Activated naive CD8-positive, alpha-beta T cell treated with anti-CD3 and anti-CD28 coated beads, Interleukin-2, amount 50 U/mL, for 16 hours (primary cell): ENCODE measurements at places on chromosomes 1 and 21.

DNA sequence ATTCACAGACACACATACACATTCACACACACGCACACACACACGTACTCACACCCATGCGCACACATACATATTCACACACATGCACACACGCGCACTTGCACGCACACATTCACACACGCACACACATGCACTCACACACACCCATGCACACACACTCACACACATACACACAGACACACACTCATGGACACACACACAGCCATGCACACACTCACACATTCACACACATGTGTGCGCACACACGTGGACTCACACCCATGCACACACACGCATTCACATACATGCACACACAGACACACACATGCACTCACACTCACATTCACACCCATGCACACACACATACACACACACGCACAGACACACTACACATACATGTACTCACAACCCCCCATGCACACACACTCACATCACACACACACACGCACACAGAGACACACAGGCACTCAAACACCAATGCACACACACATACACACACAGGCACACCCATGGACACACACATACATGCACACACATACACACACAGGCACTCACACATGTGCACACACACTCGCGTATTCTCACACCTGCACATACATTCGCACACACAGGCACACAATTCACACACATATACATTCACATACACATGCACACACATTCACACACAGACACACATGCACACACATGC is 589.1 kb downstream of the PTPRU start:
- no peak for DNase-seq

- no peak for DNase-seq
Measured at GRCh38 chr1:178324003-178324402, 172.8 kb downstream of the CLEC20A start.

DNA sequence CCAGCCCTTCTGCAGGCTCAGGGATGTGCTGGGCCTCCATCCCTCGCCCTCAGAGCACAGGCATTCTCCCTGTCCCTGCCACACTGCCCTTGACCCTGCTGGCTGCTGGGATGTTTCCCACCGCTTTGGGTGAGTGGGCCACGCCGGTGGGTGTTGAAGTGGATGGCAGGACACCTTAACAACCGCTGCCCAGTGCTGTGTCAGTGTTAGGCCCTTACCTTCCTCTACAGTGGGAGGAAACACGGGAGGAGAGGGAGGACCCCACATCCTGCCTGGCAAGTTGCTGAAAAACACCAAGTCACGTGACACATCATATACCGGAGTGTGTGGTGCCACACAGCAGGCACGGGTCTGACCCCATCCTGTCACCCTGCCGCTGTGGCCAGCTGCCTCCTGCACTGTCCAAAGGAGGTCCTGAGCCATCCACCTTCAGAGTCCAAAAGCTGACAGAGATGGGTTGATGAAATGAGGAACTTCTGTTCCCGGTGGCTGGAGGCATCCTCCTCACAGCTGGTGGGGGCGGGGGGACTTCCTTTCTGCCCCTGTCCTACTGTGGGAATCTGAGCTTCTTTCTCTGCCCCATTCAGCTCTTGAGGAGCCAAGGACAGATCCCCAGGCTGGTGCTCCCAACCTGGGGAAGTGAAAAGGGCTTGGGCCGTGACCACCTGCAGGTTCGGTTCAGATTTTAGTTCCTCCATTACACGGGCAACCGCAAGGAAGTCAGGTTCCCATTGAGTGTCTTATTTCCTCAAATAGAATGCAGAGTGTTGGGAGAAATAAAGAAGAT is 3.2 kb upstream of the THEMIS2 start:
- DNase-seq = peak; percentile 19

GRCh38 chr1:155077758-155078445 is 735 bp upstream of the EFNA3 start:
- no peak for DNase-seq

DNA sequence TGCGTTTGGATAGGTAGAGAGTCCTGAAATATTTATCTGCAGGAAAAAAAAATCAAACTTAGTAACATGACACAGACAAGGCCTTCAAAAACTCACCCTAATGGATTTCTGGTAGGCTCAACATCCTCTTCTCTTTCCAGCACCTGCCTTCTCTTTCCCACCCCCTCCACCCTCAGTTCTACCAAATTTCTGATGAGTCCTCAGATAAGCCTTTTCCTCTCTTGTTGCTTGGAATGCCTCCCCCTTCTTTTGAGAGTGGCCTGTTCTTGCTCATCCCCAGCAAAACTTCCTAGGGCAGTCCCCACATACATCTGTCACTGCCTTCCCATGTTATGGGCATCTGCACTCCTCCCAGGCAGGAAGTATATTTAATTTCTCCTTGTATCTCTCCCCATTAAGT is 7.6 kb upstream of the LBR start:
- no peak for DNase-seq

DNA sequence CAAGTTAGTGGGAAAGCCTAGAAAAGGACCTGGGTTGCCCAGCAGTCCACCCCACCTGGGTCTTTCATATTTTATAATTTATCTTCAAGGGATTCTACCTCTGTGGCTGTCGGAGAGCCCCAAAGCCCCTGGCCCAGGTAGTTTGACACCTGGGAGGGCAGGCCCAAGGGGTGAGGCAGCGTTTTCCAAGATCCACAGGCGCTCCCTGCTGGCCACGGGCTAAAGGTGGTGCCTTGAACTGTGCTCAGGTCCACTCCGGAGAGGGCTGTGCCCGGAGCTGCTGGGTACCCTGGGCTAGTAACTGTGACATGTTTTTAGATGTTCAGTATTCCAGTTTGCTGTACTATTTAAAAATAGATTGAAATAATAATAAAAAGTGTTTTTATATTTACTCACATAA is 37.2 kb upstream of the CRNN start:
- DNase-seq = no peak

DNA sequence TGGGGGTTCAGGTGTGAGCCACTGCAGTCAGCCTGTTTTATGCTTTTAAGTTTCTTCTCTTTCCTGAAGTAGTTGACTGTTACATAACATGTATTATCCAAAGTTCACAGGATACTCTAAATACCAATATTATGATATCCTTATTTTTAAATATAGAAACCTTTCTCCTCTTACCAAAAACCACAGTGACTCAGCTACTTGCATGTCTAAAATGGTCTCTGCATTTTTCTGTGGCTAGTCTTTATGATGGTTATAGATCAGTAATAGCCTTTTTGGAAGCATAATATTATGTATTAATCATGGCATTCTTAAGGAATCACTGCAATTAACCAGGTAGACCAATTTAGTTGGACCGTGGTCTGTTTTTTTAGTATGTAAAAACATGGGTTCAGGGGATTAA is 210.8 kb upstream of the CACYBP start:
- DNase-seq = no peak

DNA sequence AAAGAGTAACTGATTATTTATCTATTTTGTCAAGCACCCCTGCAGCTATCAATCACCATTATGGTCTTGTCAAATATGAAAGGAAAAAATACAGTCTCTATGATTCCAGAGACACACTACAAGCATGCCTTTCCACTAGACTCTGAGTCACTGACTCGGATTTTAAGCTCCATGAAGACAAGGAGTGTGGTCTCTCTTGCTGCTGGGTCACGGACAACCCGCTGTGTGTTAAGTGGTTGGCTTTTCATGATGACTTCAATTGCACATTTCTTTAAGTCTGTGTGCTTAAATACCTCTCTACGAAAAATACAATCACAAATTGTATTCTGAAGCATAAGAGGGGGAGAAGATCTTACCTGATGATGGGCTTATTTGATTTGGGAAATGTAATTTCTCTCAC is 14.0 kb upstream of the GNG4 start:
- DNase-seq = no peak

- DNase-seq = no peak
Measured at GRCh38 chr1:197683895-197684553, 91.3 kb downstream of the DENND1B start.

GRCh38 chr1:16717336-16718098 is 22.8 kb upstream of the RNU1-4 start:
- DNase-seq = no peak

GRCh38 chr1:53327182-53327913 is 522 bp downstream of the LRP8 start:
- DNase-seq = peak; percentile 26

- no peak for DNase-seq
Measured at GRCh38 chr1:107378426-107378825, 237.6 kb downstream of the NTNG1 start.

- DNase-seq = no peak
Measured at GRCh38 chr1:17837233-17838030, 82.3 kb downstream of the ACTL8 start.

DNA sequence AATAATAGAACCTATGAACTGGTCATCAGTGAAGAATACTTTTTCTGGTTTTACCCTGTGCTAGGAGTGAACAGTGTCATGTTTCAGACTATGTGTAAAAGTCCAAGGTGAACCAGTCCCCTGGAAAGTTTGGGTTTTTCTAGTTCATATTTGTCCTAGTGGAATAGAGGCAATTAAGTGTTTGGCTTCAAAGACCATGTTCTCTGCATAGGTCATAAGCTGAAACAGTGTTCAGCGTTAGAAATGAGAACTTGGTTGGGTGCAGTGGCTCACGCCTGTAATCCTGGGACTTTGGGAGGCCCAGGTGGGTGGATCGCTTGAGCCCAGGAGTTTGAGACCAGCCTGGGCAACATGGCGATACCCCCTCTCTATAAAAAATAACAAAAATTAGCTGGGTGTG is 77.5 kb downstream of the UCK2 start:
- DNase-seq = no peak

DNA sequence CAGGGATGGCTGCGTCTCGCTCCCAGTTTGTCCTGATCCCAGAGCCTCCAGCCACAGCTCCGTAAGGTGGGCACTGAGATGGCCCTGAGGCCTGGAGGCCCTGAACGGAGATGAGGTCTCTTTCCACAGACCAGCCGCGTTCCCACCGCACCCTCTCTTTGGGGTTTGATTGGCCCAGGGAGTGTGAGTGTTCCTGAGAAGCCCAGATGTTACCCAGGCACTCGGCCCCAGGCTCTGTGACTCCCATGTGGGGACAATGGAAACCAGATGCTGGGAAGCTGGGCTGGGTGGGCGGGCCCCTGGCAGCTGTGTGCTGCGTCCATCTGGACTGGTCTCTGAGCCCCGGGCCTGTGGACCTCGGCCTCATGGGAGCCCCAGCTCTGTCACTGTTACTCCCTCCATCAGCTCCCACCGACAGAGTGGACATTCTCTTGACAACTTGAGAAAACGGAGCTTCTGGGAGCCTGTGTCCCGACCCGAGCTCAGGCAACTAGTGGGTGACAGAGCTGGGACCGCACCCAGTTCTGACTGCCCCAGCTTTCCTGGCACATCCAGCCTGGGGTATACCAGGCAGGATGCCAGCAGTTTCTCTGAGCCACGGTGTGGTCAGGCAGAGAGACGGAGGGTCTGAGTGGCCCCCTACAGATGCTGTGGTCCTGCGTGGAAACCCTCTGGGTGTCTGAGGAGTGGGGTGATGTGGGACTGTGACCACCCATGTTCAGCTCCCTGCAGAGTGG is 9.8 kb upstream of the COL6A1 start:
- DNase-seq = no peak

GRCh38 chr1:197632005-197632404 is 143.3 kb downstream of the DENND1B start:
- no peak for DNase-seq

DNA sequence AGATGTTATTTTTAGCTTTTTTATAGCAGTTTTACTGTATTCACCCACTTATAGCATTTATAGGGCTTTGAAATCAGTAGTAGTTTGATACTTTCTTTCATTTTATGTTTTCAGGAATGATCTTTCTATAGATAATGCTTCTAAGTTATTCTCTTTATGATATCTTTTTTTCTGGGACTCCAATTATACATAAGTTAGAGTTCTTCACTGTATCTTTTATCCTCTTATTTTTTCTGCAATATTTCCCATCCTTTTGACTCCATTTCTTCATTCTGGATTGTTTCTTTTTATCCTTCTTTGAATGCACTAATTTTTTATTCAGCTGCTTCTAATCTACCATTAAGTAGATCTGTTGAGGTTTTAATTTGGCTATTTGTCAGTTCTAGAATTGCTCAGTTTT is 73.1 kb downstream of the FMN2 start:
- DNase-seq = no peak

DNA sequence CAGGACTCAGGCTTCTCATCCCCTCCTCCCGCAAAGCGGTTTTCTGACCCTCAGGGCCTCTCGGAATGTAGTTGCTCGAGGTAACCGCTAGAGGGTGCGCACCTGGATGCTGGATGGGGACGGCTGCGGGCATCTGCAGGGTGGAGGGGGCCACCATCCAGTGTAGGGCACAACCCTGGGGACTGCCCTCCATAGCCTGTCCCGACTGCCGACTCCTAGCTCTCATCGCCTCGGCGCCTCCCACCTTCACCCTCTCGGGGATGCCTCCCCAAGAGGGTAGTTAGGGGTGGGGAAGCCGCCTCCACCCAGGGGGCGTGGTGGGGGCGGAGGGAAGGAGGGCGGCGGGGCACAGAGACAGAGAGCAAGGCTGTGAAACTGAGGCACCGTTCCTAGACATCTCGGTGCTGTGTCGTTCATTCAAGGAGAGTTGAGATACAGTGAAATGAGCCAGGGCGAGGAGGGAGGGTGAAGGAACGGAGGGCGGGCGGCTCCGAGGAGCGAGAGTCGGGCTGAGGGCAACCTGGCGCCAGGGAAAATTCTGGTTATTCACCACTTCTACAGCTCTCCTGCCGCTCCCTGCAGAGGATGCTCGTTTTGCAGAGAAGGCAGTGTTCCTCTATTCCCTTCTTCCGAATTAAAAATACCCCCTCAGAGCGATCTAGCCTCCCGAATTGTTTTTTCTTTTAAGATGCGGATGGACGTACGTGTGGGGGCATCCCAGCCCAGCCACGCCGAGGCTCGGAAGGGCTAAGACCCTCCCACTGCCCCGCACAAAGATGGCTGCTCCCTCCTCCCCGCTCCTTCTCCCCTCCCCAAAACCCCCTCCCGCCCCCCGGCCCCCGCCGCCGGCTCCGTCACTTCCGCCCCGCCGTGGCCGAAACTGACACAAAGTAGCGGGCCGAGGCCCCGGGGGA is at the start of gene ATP8B2:
TSS of gene ATP8B2 (plus strand) at position 857 of the 914 bp plus-strand sequence. CDS start 2,617 bp downstream, outside the sequence.
- DNase-seq = peak; percentile 70

DNA sequence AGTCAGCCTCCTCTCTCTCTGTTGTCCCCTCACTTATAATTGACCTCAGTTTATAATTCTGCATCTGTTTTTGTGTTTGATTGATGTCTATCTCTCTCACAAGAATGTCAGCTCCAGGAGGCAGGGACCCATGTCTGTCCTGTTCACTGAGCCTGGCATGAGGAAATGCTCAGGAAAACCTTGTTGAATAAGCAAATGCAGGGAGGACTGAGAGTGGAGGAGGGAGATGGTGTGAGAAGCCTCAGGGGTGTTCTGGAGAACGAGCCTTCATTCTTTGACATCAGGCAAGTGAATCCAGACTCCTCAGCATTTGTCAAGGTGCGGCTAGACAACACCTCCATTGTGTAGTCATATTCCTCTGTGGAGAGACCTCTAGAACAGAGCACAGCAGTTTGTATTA is 45.5 kb downstream of the MAN1C1 start:
- no peak for DNase-seq

GRCh38 chr1:188715566-188715965 is 1762.1 kb downstream of the BRINP3 start:
- no peak for DNase-seq

GRCh38 chr1:5597991-5598823 is 394.0 kb downstream of the NPHP4 start:
- DNase-seq = no peak
